Endothelial cell of umbilical vein (primary cell): ENCODE measurements at places on chromosomes 11 and 22. TPM values are rescaled to one million over a fixed set of nuclear protein-coding genes. Genes with fewer than 3 reads are reported as not detected.

RANGAP1 gene
- 154 and 169 TPM in 2 replicates for total RNA-seq

RBMXL2 gene
- 0.51 TPM in 1 of 2 replicates, not detected in the other for total RNA-seq

KCNA4 gene
- not detected in 2 replicates for total RNA-seq

PATE4 gene
- total RNA-seq, result not detected in 2 replicates

DDTL gene
- total RNA-seq, result 2.7 TPM in 1 of 2 replicates, not detected in the other

TH gene
- total RNA-seq, result not detected in 2 replicates

CHRNA10 gene
- total RNA-seq, result 1.8 and 3.0 TPM in 2 replicates

LMO1 gene
- not detected in 2 replicates for total RNA-seq

DNA sequence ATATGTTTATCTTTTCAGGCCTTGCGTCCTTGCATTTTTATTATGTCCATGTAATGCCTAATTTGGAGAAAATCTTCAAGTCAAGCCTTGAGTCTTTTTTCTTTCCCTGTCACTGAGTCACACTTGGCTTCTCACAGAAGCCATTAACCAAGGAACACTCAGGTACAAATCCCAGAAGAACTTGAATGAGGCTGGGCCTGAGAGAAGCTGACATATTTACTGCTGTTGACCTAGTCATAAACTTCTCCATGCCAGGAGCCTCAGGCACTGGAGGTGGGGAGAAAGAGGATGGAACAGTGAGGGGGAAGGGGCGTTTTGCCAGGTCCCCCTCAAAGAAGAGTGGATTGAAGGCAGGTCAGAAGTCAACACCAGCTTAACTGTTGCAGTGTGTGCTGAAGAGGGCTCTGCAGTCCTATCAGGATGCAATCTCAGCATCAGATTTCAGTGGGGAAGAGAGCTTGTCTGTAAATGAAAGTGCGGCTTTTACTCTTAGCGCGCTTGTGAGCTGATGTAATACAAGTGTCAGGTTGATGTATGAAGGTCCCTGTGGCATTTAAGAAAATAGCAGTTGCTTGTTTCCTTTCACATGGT is 526.0 kb downstream of the ETS1 start:
- no peaks in the 10 kb centered on the region for H3K36me3 ChIP-seq
- H3K27ac ChIP-seq, result no peak overlapping the region
- DNase-seq, result no peak
- no peak overlapping the region for H3K4me3 ChIP-seq
- H3K27me3 ChIP-seq, result no peaks in the 10 kb centered on the region

GRCh38 chr11:70952191-70952590 is 300.2 kb downstream of the SHANK2 start:
- H3K4me3 ChIP-seq, result no peak overlapping the region
- H3K27me3 ChIP-seq, result no peaks in the 10 kb centered on the region
- no peaks in the 10 kb centered on the region for H3K36me3 ChIP-seq
- DNase-seq, result no peak
- H3K4me1 ChIP-seq, result no peaks in the 10 kb centered on the region

DNA sequence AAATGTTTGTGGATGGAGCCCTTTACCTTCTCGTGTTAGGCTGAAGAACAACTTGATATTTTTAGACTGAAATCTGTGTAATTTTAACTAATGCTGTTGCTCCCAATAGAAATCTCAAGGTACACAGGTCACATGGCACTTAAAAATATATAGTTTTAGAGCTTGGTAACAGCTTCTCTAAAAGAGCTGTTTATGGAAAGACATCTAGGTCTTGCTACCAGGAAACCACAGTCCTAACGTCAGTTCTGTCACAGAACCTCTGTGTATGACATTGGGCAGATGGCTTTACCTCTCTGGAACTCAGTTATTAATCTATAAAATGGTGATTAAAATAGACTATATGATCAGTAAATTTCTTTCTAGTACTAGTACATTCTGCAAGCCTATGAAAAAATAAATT is 35.4 kb downstream of the PAK1 start:
- no peak overlapping the region for H3K4me3 ChIP-seq
- DNase-seq, result no peak
- no peaks in the 10 kb centered on the region for H3K4me1 ChIP-seq

DNA sequence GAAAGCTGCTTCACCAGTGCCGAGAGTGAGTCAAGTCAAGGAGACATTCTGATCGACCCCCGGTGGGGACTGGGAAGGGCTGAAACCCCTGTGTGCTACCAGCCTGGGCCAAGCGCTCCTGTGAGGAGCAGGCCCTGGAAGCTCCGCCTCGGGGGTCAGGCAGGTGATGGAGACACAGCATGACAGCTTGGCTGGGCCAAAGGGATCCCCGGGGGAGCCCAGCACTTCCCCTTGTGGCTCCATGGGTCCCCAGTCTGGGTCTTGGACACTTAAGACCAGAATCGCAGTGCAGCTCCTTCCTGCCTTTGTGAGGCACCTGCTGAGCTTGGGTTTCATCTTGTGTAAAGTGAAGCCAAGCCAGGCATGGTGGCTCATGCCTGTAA is 89.2 kb downstream of the MORC2 start:
- H3K4me1 ChIP-seq, result no peaks in the 10 kb centered on the region
- H3K36me3 ChIP-seq, result no peaks in the 10 kb centered on the region
- no peak overlapping the region for H3K27ac ChIP-seq
- no peaks in the 10 kb centered on the region for H3K27me3 ChIP-seq
- no peak overlapping the region for H3K4me3 ChIP-seq

DNA sequence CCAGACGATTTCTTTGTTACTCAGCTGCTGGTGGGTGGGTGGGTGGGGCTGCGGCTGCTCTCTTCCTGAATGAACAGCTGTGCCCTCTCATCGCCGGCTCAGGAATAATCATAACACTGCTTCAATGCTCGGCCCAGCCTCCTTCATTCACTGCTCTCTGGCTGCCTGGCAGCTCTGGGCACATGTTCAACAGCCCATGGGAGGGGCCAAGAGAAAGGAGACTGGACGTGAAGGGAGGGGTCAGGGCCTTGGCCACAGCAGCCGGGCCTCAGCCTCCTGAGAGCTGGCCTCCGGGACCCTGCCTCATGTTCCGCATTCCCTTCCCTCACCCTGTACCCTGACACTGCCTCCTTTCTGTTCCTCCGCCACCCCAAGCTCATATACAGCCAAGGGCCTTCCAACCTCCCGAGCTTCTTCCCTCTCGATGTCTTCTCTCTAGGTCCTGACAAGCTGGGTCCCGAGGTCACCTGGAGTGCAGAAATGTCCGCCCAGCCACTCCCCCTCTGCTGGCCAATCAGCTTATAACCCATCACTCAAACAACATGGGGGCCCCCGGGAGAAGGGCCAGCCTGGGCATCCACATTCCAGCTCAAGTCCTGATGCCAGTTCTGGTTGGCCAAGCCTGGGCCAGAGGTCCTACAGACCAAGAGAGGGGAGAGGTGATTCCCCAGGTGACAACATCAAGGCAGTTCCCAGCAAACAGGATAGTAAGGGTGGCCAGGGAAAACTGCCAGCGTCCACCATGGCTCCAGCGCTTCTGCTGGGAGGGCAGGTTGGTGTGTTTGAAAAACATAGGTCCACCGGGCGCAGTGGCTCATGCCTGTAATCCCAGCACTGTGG is 3.2 kb upstream of the CSDC2 start:
- no peaks in the 10 kb centered on the region for H3K36me3 ChIP-seq
- no peaks in the 10 kb centered on the region for H3K4me1 ChIP-seq
- H3K27ac ChIP-seq, result no peak overlapping the region
- peaks cover 8% of the 10 kb centered on the region for H3K27me3 ChIP-seq
- H3K4me3 ChIP-seq, result no peak overlapping the region

DNA sequence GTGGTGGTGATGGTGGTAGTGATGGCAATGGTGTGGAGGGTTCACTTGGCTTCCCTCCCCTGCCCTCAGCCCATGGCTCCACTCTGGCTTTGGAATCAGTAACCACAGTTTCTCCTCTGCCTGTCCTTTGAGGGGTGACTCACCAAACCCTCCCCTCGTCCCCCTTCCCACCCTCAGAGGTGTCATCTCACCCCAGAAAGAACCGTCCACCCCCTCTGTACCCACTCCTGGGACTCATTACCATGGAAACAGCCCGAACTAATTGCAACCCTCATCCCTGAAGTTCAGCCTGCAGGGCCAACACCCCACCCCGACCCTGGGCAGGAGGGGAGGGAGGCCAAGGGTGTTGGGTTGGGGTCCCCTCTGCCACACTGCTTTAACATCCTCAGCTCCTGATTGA is 26.6 kb downstream of the PHLDB1 start:
- no peaks in the 10 kb centered on the region for H3K4me1 ChIP-seq
- H3K27me3 ChIP-seq, result no peaks in the 10 kb centered on the region
- peaks cover 52% of the 10 kb centered on the region for H3K36me3 ChIP-seq

DNA sequence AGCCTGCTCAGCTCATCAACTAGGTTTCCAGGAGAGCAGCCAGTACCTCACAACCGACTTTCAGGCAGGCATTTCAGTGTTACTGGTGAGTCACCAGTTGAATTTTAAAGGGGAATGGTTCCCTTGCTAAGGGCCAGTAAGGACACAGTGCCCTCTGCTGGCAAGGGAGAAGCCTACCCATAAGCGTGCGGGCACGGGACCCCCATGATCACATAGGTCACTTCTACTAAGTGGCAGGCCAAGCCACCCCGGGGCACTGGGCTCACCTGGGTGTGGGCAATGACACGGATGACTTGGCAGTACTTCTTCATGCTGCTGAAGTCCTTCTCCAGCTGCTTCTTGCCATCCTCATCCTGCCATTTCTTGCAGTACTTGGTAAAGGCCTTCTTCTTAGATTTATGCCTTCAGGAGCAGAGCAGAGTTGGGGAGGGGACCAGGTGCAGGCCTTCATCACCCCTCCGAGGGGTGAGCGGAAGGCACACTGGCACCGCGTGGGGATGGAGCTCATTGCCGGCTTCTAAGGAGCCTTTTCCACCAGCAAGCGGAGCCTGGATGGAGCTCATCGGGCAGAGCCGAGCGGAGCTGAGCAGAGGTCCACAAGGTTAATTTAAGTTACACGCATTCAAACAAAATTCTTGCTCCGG is 2.9 kb downstream of the RPL3 start:
- peak; percentile 88 for DNase-seq
- H3K27me3 ChIP-seq, result no peaks in the 10 kb centered on the region
- peaks cover 39% of the 10 kb centered on the region for H3K4me1 ChIP-seq
- peak overlapping the region; percentile 96 for H3K4me3 ChIP-seq

DNA sequence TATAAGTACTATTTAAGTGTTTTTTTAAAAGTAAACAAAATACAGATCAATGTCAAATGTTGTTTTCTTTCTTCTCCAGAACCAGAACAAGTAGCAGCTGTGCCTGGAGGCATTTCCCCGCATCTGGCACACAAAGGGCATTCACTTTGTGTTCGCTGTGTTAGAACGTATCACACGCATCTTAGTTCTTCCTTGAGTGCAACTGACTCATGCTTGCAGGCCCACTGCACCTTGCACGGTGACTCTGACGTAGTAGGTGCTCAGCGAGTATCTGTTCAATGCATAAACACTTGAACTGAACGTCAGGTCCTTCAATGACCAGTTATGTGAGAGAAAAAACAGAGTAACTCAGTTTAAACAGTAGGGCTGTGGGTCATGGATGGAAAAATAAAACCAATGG is 3.5 kb downstream of the IFT27 start:
- H3K4me1 ChIP-seq, result peaks cover 13% of the 10 kb centered on the region
- H3K4me3 ChIP-seq, result no peak overlapping the region
- H3K27ac ChIP-seq, result no peak overlapping the region
- DNase-seq, result no peak

- no peak for DNase-seq
- H3K27me3 ChIP-seq, result no peaks in the 10 kb centered on the region
- H3K4me1 ChIP-seq, result no peaks in the 10 kb centered on the region
- H3K4me3 ChIP-seq, result no peak overlapping the region
Measured at GRCh38 chr22:38346506-38346905, 29.3 kb upstream of the CSNK1E start.

- no peaks in the 10 kb centered on the region for H3K27me3 ChIP-seq
- no peak for DNase-seq
- H3K27ac ChIP-seq, result no peak overlapping the region
Measured at GRCh38 chr22:33188326-33188725, 130.1 kb upstream of the SYN3 start.

DNA sequence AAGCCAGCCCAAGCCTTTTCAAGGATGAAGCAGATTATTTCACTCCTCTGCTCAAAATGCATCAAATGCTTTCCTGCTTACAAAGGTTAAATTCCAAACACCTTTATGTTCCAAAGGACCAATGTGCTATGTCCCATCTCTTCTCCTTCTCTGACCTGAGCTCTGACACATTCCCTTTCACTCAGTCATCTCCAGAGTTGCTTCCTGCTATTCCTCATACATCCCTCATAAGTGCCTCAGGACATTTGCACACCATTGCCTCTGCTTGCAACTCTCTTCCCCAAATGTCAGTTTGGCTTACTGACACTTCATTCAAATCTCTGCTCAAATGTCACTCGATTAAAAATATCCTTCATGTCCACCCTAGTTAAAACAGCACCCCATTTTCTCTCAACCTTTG is 53.3 kb upstream of the BMAL1 start:
- peaks cover 12% of the 10 kb centered on the region for H3K27me3 ChIP-seq
- no peak for DNase-seq
- no peak overlapping the region for H3K27ac ChIP-seq
- H3K4me3 ChIP-seq, result no peak overlapping the region
- no peaks in the 10 kb centered on the region for H3K36me3 ChIP-seq

DNA sequence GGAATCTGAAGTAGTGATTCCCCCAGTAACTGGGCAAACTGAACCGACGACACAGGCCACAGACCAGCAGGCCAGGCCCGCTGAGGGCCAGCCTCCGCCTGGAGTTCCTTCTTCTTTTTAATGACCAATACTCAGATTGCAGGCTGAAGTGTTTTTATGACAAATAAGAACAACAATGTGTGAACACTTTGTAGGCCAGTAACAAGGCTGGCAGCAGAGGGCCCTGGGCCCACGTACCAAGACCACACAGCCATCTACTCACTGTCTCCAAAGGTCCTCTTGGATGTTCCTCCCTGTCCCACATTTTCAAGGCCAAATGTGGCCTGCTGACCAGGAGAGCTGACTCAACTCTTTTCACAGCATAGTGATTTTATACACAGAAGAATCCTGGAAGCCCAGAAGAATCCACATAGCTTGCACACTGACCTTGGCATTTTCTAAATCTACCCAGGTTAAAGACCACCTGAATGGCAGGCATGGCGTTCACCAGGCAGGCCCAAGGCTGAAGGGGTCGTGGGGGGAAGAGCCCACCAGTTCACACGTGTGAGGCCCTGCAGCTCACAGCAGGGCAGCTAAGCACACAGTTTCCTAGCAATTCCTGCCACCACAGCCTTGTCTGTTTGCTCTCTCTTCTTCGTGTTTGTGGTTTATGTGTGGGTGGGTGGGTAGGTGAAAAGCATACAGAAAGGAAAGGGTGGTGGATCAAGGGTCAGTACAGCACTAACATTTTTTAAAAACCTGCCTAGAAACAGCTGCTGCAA is 13.3 kb downstream of the SMCO4 start:
- H3K36me3 ChIP-seq, result no peaks in the 10 kb centered on the region
- H3K27me3 ChIP-seq, result no peaks in the 10 kb centered on the region
- DNase-seq, result peak; percentile 6
- H3K27ac ChIP-seq, result peak overlapping the region; percentile 16
- H3K4me1 ChIP-seq, result peaks cover 10% of the 10 kb centered on the region

DNA sequence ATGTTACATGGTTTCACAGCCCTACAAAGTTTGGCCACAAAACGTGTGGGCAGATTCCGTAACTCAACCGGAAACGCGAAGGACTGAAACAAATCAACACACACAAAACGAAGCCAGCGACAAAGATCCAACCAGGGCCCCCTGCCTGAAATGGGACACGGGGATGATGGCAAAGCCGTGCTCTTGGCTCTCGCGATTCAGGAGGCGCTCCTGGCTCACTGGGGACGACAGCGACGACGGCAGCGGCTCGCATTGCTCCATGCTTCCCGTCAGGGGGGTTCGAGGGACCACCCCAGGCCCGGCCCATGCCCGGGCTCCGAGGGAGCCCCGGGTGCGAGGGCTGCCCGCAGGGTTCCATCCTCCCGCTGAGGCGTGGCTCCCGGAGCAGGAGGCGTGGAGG is 4786.8 kb upstream of the OR11H1 start:
- no peak for DNase-seq
- no peak overlapping the region for H3K27ac ChIP-seq
- H3K27me3 ChIP-seq, result no peaks in the 10 kb centered on the region
- H3K36me3 ChIP-seq, result no peaks in the 10 kb centered on the region
